Suppressor macrophage (primary cell): ENCODE measurements at places on chromosomes 5 and 9.
A peak's percentile ranks its signal among the peaks of the same experiment; 100 is the strongest.

- no peak for DNase-seq
These were observed 7.0 kb downstream of the F2RL2 start for GRCh38 chr5:76616206-76616605.

DNA sequence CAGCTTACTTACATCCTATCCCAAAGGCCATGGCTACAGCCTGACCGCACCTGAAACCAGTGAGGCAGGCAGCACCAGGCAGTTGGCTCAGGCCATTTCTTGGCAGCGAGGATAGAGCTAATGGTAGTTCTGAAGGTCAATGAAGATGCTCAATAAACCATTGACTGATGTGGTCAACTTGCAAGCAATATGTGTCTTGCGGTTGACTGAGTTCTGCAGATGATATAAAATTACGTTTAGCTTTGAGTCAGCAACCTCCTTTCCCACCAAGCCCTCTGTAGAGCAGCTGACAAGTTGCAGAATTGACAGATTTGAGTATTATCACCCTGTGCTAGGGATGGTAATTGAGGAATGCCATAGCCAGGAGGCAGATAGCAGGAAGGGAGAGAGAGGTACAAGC, 189.0 kb upstream of the PUM3 start:
- no peak for DNase-seq

GRCh38 chr5:10691826-10692785, 68.9 kb downstream of the DAP start:
- DNase-seq = no peak

- no peak for DNase-seq
These were observed 105.0 kb upstream of the PPP1R26 start for GRCh38 chr9:135374591-135374990.

DNA sequence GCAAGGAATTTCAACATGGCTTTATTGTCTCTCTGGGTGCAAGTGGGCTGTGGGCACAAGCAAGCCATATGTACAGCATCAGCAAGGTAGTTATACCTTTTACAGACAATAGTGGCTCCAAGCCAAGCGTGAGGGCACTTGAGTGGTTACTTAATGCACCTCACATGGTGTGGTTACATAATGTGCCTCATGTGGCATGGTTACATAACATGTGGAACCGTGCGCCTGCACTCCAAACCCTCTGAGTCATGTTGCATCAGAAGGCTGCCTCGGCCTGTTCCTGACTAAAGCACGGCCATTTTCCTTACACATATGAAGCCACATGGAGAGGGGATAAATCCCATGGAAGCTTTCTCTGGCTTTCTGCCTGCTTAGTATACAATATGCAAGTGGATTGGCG, 150.9 kb downstream of the OSTF1 start:
- DNase-seq = peak; percentile 53

DNA sequence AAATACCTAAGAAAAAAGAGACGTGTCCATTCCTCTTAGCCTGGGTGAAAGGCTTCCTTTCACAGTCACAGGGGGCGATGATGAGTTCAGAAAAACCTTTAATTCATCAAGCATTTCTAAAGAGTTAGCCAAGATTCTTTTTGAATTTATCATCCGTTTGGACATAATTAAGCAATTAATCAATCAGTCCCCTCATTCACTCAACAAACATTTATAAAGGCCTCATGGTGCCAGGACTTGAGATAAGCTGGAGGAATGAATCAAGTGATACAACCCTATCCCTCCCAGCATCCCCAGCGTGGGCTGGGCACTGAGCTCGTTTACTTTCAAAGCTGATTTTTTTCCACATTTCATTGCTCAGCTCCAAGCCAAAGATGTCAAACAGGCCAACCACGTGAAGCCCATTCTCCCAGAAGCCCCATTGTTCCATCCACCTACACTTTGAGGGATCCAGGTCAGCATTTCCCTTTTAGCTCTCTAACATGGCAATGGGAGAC, 140.5 kb downstream of the SLIT3 start:
- no peak for DNase-seq

GRCh38 chr5:115271295-115272050, 8.8 kb upstream of the PGGT1B start:
- DNase-seq = peak; percentile 21

DNA sequence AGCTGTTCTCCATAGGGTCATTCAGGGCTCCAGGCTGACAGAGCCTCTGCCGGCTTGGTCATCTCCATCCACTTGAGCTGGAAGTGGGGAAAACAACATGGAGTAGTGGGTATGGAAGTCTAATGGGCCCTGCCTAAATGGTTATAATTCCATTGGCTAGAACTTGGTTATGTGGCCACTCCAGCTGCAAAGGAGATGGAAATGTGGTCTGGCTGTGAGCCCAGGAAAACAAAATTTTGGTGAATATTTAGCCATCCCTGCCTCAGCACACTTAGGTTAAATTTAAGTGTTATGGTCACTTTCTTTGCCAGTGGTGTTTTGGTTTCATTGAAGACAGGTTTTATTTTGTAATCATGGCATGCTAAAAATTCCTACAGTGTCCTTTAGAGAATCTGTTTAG, 112.3 kb downstream of the SMARCA2 start:
- DNase-seq = no peak

DNA sequence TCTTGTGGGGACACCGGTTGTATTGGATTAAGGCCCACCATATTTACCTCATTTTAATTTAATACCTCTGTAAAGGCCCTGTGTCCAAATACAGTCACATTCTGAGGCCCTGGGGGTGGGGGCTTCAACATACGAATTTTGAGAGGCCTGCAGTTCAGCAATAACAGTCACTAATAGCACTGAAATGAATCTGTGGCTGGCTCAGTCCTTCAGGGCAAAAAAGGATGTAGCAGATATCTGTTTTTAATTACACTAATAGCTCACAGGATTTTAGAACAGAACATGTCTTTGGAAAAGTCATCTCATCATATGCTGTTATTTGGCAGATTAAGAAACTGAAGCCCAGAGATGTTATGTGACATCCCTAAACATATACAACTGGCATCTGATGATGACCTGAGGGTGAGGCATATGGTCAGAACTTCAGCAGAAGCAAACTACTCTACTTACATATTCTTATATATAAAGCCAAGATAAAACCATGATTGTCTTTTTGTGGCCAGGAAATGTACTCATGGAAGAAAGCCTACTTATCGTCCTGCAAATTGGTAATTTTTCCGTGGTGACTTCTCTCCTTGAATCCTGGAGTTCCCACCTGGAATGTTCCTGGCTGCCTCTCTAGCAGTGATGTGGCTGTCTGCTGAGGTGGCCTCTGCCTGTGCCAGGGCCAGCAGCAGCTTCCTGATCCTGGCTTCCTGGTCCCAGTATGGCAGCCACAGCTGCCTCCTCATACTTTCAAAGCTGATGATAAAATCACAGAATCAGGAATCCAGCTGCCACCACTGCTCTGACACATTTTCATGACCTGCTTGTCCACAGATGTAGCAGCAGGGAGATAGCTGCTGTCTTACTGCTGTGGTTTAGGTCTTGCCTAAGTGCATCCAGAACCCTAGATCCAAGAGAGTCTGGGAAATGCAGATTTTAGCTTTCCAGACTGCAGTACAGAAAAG, 72.1 kb upstream of the ANKRD55 start:
- no peak for DNase-seq

- DNase-seq = no peak
These were observed 158.7 kb upstream of the TNC start for GRCh38 chr9:115276621-115277020.

DNA sequence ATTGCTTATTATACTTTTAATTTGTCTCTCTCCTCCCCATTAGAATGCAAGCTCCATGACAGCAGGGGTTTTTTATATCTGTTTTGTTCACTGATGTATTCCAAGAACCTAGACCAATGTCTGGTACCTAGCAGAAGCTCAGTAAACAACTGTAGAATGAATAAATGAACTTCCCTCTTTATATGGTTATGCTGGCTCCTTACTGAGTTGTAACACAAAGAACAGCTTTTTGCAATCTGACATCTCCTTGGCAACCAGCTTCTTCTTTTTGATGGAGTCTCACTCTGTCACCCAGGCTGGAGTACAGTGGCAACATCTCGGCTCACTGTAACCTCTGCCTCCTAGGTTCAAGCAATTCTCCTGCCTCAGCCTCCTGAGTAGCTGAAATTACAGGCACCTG, 13.6 kb downstream of the TRMO start:
- DNase-seq = peak; percentile 88

DNA sequence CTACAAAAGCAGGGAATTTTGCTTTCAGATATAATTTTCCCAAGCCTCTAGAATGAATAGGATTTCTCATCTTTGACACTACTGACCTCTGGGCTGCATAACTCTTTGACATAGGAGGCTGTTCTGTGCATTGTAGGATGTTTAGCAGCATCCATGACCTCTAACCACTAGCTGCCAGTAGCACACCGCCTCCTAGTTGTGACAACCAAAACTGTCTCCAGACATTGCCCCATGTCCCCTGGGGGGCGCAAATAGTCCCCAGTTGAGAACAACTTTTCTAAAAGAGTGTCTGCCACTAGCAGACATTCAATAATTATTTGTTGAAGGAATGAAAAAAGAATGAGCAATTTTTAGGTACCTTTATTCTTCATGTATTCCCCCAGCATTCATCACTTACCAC, 51.8 kb downstream of the POU4F3 start:
- DNase-seq = no peak

DNA sequence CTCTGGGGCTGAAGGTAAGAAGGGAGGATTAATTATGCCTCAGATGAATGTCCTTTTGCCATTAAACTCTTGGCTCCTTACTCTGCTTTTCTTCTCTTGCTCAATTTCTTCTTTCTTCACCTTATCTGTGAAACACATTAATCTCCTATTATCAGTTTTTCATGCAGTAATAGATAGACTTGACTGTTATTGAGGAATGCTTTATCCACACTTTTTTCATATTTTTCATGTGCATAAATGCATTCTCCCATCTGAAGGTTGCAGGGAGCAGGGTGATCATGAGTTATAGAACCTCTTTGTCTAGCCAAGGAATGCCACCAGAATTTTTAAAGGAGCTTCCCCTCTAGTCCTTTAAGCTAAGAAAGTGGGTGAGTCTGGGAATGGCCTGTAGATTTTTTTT, 66.4 kb upstream of the CD180 start:
- no peak for DNase-seq

- DNase-seq = peak; percentile 87
These were observed 293.9 kb downstream of the ZSWIM6 start for GRCh38 chr5:61625681-61626621.

DNA sequence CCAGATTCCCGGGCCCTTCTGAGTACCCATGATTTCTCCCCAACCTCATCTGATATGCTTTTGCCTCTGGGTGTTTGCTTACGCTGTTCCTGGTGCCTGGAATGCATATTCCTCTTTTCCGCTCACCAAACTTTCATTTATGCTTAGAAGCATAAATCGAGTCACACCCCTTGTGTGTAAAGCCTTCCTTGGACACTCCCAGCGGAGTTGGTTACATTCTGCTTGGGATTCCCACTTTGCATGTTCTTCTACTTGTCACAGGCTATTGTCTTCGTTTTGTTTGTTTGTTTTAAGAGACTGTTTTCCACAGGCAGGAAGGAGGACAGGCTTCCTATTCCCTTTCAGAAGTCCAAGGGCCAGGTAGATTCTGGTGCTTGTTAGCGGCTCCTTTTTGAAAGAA, 76.5 kb downstream of the SEC61B start:
- DNase-seq = no peak

DNA sequence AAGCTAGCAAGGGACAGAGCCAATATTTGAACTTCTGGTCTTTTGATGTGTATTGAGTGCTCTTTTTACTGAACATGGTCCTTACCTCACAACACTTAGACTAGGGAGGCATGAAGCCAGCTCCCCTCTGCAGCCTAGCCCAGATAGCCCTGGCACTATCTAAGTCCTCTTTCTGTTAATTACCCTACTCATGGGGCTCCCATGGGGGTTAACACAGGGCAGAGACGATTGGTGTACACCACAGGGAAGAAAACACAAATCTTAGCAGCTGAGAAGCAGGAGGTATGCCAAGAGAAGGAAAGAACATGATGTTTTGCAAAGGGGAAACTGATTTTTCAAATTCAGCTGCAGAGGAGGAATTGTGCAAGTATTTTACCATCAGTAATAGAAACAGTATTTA, 383.8 kb downstream of the TMEM232 start:
- DNase-seq = no peak

DNA sequence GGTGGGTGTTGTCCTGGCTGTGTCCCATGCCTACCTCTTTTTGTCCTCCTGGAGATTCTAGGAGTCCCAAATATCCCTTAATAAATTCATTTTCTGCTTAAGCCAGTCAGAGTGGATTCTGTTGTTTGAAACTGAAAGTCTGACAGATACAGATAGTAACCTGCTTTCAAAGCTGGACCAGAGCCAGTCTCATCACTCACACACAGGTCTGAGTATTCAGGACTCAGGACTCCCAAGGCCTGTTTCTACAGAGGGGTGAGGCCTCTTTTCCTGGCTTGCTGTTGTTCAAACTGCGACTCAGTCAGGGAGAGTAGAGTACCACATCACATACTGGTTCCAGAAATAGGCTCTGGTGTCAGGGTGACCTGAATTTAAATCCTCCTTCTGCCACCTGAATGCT, 190.1 kb downstream of the PAX5 start:
- no peak for DNase-seq

GRCh38 chr5:140228364-140228837, 53.4 kb downstream of the CYSTM1 start:
- DNase-seq = no peak

DNA sequence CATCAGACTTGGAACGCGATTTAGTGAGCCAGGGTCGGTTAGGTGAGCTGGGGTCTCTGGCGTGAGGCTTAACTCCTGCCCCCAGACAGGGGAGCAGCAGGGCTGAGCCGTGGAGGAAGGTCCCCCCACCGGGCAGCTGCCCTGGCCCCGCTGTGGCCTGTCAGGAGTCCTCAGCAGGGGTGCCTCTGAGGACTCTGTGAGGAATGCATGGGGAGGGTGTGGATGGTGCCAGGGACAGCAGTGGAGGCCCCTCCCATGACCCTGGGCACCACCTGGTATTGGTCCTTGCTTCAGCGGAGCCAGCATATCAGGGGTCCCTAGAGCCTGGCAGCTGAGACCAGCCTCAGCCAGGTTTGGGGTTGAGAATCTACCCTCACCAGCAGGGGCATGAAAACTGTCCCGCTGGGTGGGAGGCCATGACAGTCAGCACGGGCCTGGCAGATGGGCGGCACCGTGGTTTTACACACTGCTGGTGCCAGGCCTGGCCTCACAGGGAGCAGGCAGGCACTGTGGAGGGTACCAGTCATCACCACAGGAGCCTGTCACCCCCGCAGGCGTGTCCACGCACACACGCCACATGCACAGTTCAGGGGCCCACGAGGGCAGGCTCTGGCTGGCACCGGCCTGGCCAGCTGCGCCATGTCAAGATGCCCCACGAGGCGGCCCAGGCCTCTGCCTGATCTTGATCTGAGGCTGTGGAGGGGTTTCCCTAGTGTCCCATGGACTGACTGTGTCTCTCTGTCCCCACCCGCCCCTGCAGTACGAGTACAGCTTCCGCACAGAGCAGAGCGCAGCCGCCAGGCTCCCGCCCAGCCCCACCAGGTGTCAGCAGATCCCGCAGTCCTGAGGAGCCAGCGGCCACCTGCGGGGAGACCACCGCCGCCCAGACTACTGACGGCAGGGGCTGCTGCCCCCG, 111.1 kb upstream of the LMX1B start:
- no peak for DNase-seq
